ENCODE measurements at places on chromosomes 3 and 15. TPM values are rescaled to one million over a fixed set of nuclear protein-coding genes. Genes with fewer than 3 reads are reported as not detected.

DNA sequence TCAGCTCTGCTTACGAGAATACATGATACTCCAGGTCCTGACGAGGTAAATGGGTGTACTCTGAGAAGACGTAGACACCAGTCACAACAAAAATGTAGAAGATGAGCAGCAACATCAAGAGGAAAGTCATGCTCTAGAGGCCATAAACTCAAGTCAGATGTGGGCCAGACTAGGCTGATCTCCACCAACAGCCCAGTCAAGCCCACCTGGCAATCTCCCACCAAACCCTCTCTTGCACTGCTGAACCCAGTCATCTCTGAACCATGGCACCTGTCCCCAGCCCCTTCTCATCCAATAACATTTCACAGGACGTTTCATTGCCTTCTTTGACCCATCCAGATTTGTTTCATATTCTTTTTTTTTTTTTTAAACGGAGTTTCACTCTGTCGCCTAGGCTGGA lies 10.8 kb upstream of the PDIA3 start:
- no peak for ATAC-seq

BTD gene
- total RNA-seq: 8.3 TPM

FBLN2 gene
- 10.4 TPM for total RNA-seq

- no peak for ATAC-seq
Measured at GRCh38 chr15:58331560-58331912, 100.3 kb upstream of the LIPC start.
